ENCODE measurements at places on chromosomes 5 and 9.

- no peak for DNase-seq
These were observed 133.0 kb upstream of the ASTN2 start for GRCh38 chr9:117547904-117548303.

DNA sequence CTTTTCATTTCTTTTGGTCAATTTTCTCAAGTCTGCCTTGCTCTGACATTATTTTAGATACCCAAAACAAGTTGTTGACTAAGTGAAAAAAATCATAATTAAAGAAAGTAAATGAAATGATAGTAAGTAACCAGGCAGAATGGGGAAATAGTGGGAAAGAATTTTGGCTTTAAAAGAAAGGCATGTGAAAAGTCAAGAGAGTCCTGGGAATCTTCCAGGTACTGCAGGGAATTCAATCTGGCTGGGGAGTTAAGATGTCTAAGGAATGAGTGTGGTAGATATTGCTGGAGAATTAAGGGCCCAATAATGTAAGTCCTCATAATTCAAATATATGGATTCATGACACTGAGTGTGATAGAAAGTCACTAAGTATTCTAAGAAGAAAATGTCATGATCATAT, 123.1 kb upstream of the PAPPA start:
- DNase-seq = no peak

DNA sequence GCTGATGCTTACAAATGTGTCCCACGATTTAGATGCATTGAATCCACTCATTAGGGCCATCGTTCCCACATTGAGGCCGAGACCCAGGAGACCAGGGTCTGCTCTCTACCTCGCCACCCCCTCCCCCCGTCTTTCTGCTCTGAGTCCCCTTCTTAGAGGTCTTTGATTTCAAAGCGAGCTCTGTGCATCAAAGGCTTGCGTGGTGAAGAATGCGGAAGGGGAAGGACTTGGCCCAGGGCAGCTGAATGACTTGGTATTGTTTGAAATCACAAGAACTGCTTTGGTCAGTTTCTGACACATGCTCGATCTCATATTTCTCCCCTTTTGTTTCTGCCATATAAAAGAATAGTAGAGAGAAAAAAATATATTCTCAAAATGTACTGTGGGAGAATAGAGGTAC, 78.3 kb upstream of the IRX1 start:
- no peak for DNase-seq

DNA sequence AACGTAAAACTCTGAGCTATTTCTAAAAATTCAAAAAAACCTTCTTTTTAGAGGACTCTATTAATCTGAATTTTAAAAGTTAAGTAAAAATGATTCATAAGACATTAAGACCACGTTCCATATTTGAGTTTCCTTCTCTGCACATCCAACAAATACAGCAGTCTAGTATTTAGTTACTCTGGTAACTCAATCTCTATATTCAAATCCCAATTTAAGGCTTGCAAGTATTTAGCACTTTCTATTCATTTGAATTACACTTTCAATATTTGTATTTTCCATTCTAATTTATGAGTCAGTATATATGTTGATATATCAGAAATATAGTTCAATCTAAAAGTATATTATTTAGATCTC, 17.7 kb downstream of the RFX3 start:
- no peak for DNase-seq

- no peak for DNase-seq
These were observed 67.2 kb upstream of the CD180 start for GRCh38 chr5:67263656-67264408.

GRCh38 chr9:17090041-17090440, 44.8 kb upstream of the CNTLN start:
- no peak for DNase-seq

DNA sequence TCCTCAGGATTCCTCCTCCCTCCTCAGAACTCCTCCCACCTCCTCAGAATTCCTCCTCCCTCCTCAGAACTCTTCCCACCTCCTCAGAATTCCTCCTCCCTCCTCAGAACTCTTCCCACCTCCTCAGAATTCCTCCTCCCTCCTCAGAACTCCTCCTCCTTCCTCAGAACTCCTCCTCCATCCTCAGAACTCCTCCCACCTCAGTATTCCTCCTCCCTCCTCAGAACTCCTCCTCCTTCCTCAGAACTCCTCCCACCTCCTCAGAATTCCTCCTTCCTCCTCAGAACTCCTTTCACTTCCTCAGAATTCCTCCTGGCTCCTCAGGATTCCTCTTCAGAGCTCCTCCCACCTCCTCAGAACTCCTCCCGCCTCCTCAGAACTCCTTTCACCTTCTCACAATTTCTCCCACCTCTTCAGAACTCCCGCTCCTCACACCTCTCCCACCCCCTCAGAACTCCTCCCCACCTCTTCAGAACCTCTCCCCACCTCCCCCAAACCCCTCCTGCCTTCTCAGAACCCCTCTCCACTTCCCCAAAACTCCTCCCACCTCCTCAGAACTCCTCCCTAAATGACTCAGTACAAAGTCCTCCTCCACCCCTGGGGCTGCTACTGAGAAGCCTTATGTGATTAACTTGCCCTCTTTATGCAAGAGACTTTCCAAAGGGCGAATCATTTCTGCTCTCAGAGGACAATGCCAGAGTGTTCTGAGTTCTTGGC, 23.2 kb downstream of the SLC46A2 start:
- peak; percentile 19 for DNase-seq

- DNase-seq = no peak
These were observed 1.1 kb upstream of the ANXA2R start for GRCh38 chr5:43041110-43041668.

DNA sequence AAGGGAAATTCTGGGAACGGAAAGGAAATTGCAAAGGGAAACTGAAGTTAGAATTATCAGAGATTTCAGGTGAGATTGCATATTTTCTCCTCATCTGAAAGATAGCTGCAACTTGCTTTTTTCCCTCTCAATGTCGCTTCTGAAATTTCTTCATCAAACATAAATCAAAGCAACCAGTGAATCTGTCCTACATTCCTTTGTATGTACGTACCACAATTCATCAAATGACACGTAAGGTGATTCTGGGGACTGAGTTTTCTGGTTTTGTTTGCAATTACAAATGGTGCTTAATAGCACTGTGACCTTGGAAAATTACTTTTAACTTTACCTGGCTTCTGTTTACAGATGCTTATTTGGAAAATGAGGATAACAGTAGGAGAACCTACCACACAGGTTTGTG, 21.9 kb upstream of the CNOT6 start:
- no peak for DNase-seq

- DNase-seq = no peak
These were observed 149.5 kb downstream of the ROR2 start for GRCh38 chr9:91800473-91801030.

DNA sequence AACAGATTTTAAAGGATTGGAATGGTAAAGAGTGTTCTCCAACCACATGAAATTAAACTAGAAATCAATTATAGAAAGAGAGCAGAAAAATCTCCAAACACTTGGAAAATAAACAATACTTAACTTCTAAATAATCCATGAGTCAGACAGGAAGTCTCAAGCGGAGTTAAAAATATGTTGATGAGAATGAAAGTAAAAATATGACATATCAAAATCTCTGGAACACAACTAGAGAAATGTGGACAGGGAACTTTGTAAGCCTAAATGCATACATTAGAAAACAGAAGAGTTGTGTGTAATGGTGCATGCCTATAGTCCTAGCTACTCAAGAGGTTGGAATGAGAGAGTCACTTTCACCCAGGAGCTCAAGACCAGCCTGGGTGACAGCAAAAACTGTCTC, 47.9 kb upstream of the ZNF618 start:
- DNase-seq = no peak

DNA sequence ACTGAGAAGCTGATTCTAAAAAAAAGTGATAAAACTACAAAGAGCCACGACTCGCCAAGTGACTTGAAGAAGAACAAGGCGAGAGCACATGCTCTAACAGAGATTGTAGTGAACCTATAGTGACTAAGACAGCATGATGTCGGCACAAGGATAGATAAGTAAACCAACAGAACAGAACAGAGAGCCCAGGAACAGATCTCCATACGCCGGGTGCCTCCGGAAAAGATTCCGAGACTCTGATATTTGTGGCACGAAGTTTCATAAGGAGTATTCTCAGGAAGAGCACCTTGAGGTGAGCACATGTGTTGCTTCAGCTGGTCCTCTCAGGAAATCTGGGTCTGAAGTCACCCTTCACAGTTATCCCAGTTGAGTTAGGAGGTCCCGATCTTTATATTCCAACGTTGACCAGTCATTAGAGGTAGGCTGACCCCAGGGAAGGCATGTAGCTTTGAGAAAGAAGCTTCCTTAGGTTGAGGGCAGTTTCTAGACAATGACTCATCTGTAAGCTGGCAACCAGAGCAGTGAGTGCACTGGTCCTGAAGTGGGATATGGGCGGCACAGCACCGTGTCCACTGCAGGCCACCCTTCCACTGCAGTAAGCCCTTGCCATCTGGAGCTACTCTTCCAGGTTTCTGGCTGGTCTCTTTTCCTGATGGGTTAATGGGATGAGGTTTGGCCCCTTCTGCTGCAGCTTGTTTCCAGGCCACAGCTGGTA, 13.6 kb upstream of the CLK4 start:
- DNase-seq = no peak

GRCh38 chr9:29564564-29564963, 1991.3 kb upstream of the C9orf72 start:
- DNase-seq = no peak

DNA sequence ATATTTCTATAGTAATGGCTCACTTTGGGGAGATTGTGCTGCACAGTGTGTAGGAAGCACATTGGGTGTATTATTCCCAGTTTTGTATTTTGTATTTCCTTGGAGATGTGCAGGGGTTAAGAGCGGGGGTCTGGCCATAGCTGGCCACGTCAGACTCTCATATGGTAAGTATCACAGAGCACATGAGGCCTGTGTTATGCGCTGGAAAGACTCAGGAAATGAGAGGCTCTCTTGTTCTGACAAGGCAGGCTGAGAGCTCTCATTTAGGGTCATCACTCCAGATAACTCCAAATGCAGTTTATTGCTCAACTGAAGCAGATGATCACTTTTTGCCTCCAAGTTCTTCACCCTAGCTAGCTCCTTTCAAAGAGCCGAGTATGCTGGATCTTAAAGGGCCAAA, 205.7 kb downstream of the NTRK2 start:
- no peak for DNase-seq

GRCh38 chr9:69504058-69504457, 168.1 kb downstream of the APBA1 start:
- no peak for DNase-seq

GRCh38 chr9:91037511-91038482, 236.2 kb downstream of the SYK start:
- no peak for DNase-seq

GRCh38 chr9:109401990-109402318, 81.1 kb upstream of the EPB41L4B start:
- DNase-seq = no peak

GRCh38 chr9:129163753-129164152, 14.3 kb downstream of the IER5L start:
- no peak for DNase-seq

All from stimulated activated CD4-positive, alpha-beta T cell treated with anti-CD3 and anti-CD28 coated beads, Interleukin-2, amount 100 ng/mL, for 24 hours (primary cell).